ENCODE measurements at places on chromosomes 6 and 20.

DNA sequence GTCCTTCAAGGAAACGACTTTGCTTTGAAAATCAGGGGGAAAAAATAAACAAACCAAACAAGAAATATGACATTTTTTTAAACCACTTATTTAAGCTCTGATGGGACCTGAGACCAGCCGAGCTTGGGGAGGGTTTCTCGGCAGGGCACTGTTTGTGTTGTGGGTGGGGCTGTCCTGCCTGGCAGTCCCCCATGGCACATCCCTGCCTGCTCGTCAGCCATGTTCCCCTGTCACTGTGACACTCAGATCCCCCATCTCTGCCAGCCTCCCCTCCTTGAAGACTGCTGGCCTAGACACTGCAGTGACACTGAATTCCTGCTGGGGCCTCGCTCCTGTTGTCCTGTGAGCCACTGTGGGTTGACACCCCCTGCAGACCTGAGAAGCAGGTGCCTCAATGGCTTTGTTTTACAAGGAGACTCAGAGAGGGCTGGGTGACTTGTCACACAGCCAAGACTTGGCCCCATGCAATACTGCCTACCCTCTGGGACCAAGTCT, 95.1 kb upstream of the PTPN1 start:
- no peak for DNase-seq

- DNase-seq, result no peak
Observed at GRCh38 chr6:24600903-24601302, 45.1 kb downstream of the KIAA0319 start.

DNA sequence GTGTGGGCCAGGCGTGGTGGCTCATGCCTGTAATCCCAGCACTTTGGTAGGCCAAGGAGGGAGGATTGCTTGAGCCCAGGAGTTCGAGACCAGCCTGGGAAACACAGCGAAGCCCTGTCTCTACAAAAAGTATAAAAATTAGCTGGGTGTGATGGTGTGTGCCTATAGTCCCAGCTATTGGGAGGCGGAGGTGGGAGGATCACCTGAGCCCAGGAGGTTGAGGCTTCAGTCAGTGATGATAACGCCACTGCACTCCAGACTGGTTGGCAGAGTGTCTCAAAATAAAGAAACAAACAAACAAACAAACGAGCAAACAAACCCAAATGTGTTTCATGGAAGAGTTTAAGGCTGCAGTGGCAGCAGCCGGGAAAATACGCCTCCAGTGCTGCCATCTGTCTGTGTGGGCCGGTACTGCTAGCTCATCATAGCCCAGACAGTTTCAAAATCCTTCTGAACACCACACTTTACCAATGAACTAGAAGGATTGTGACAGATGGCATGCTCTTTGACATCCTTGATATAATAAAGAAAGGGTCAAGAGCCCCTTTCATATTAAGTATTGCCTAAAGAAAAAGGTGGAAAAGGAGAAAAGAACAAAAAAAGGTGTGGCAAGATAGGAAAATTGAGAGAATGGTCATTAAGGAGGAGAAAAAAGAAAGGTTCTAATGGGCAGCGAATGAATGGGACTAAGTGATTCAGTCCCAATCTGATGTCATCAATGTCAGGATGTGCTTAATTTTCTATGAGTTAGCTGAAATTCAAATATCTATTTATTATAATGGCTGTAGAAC, 298.6 kb downstream of the SYNE1 start:
- peak; percentile 67 for DNase-seq

DNA sequence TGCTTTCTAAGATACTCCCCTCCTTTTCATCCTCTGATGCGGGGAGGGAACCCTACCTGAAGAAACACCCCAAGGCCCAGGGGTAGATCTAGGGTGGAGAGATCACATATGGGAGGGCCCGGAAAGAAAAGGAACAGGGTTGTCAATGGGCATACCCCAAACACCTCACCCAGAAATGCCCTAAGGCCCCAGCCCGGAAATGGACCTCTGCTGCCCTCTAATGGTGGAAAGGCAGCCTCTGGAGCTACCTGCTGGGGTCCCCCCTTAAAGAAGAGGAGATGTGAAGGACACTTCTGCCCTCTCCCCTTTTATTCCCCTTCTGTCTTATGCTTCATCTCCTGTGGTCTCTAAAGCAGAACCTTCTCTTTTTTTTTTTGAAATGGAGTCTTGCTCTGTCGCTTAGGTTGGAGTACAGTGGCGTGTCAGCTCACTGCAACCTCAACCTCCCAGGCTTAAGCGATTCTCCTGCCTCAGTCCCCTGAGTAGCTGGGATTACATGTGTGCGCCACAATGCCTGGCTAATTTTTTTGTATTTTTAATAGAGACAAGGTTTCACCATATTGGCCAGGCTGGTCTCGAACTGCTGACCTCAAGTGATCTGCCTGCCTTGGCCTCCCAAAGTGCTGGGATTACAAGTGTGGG, 458 bp upstream of the ARMC12 start:
- DNase-seq, result peak; percentile 81

- DNase-seq, result no peak
Observed at GRCh38 chr6:129513471-129513870, 196.5 kb downstream of the ARHGAP18 start.

GRCh38 chr6:168713839-168714238, 272.9 kb downstream of the SMOC2 start:
- no peak for DNase-seq

GRCh38 chr6:32167154-32167760, 2.9 kb downstream of the EGFL8 start:
- DNase-seq, result no peak

DNA sequence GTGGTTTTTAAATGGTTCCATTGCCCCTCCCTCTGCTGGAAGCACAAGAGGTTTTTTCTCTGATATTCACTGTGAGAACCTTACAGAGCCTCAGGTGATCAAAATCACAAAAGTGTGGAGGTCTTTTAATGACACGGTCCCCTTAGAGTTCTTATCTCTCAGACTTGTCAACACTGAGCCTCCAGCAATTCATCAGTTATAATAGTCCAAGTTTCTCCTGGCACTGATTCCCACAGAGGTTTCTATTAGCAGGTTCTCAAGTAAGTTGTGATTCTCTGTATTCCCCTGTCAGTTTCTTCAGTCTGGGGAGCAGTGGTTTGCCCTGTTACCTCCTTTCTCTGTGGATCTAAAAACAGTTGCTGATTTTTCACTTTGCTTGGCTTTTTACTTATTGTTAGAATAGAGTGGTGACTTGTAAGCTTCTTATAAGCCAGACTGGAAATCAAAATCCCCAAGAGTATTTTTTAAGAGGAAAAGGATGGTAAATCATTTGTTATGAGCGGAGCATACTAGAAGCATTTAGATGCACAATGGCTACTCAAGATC, 157.4 kb upstream of the BMP5 start:
- no peak for DNase-seq

DNA sequence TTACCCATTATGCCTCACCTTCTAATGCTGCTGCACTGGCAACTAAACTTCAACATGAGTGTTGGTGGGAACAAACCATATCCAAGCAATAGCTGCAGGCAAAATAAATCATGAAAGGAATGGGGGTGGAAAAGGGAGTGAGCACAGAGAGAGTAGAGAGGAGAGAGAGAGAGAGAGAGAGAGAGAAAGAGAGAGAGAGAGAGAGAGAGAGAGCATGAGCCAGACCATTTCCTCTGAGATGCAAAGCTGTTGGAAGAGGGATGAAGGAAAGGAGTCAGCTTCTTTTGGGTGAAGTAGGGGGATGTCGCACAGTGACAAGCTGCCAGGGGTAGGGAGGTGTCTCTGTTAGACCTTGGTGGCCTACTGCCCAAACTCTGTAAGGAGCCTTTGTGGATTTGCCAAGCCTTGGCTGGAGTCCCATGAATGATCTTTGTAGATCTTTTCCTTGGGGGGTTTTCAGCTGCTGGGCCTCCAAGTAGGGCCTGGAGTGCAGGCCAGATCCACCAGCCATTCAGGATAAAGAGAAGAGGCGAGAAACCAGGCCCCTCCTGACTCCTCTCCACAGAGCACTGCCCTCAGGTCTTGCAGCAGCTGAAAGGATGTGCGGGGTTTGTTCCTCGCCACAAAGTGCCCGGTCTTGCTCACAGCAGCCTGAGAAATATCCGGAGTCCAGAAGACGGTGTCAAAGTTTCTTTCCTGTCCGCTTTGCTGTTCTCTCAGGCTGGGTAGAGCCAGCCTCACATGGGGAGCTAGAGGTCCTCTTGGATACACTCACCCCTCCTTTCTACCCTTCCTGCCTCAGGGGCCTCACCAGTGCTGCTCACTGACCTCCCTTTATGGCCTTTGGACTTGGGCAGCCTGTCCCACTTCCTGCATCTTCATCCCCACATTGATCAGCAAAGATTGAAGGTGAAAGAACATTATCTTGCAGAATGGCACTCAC, 17.8 kb downstream of the BTBD3 start:
- no peak for DNase-seq

- DNase-seq, result no peak
Observed at GRCh38 chr6:138568997-138569396, 69.7 kb upstream of the NHSL1 start.

DNA sequence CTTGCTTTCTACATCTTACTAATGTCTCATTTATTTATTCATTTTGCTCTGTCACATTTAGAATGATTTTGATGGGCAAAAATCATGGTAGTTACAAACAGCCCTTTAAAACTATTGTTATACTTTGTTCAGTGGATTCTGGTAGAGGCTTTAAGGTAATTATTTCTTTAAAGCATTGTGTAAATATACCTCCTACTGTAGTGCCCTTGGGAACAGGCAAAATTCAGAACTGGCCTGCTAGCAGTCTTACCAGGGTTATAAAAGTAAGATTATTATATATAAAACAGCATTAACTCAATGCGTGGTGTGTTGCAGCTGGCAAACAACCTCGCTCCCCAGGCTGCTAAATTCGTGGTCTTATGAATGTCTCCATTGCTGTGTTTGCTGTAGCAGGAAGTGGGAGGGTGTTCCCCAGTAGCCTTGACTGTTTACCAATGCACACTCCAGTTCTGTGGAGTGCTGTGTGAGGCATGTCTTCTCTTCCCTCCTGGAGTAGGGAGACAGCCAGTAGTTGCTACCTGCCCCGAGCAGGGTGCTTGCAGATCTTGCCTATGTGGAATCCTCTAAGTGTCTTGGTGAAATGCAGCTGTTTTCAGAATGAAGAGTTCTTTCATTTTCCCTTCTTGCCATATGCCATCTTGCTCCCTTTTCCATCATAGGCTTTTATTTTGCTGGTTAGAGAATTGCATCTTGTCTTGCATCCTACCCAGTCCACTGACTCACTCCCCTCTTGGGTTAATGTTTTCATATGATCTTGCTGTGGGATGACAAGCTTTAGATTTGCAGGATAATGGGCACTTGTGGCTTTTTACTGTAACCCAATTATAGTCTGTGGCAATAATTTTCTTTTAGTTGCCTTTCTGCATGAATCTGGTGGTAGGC, 45.3 kb downstream of the IGF2R start:
- DNase-seq, result no peak

- no peak for DNase-seq
Observed at GRCh38 chr6:17423026-17423425, 29.6 kb downstream of the CAP2 start.

Data from Ammon's horn (tissue), 1 donor.